GM12865 (cell line): ENCODE measurements at places on chromosomes 12 and 14.

- DNase-seq, result no peak
These were observed 66.7 kb downstream of the NTN4 start for GRCh38 chr12:95723693-95724384.

DNA sequence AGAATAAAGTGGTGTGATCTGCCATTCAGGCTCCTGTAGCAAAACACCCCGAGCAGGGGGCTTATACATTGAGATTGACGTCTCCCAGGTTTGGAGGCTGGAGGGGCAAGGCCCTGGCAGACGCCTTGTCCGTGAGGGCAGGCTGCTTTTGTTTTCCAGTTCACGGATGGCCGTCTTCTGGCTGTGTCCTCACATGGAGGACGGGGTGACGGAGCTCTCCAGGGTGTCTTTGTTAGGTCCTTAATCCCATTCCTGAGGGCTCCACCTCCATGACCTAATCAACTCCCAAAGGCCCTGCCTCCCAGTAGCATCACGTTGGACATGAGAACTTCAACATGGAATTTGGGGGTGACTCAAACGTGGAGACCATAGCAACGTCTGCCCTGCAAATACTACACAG lies 147.7 kb downstream of the KIF26A start:
- no peak for DNase-seq

DNA sequence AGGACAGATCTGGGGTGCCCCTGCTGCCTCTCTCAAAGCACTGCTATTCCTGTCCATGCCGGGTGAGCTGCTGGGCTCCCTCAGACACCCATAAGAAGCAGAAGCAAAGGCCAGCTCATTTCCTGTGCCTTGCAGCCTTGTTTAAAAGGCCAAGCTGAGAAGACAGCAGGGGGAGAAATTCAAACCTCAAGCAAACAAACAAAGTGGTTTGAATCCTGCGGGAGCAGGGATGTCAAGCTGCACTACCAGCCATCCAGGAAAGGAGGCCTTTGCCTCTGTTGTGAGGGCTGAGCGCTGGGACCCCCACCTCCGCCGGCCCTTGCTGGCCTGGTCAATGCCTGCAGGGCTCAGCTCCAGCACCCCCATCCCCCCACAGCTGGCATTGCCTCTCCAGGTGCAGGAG lies 176.5 kb downstream of the PIWIL1 start:
- DNase-seq, result no peak

GRCh38 chr14:23556700-23557440 lies 799 bp downstream of the THTPA start:
- DNase-seq, result peak; percentile 45

DNA sequence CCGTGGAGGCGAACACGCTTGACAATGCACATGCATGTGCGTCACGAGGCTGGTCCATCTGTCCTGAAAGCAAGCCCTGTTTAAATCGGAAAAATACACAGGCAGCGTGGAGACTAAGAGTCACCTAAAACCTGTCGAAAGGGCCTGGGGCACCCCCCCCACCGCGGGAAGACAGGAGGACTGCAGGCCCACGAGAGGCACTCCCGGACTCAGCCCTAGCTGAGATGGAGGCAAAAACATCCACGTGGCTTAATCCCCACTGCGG lies 54.1 kb downstream of the CDC42BPB start:
- DNase-seq, result no peak

DNA sequence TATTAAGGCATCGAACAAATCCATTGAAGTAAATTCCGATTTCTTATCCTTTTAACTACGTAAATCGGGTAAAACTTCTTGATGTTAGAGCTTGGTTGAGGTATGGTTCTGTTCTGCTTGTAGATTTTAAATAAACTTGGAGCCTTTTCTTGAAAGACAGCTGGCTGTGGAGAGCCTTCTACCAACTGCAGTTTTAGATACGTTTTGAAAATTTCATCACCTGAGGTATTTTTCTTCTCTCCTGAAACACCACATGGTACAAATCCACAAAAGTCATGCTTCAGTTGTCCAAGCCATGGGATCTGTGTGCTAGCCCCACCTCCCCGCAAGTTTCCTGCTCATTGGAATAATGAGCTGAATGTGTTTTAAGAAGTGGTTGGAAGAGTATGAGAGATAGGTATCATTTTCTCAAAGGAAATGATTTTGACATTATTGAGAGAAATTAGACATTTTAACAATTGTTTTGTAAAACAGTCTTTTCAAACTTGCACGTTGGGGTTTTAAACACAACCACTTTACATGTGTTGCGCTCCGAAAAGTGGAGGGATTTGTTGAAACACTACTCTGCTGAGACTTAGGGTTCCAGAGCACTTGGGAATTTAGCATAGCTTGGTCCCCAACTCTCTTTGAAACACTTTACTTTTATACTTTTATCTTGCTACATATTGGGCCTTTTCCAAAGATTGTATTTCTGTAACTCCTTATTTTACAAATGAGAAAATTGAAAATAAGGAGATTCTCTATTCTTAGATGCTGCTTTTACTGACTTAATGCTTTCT lies 1.4 kb downstream of the PPM1A start:
- no peak for DNase-seq

DNA sequence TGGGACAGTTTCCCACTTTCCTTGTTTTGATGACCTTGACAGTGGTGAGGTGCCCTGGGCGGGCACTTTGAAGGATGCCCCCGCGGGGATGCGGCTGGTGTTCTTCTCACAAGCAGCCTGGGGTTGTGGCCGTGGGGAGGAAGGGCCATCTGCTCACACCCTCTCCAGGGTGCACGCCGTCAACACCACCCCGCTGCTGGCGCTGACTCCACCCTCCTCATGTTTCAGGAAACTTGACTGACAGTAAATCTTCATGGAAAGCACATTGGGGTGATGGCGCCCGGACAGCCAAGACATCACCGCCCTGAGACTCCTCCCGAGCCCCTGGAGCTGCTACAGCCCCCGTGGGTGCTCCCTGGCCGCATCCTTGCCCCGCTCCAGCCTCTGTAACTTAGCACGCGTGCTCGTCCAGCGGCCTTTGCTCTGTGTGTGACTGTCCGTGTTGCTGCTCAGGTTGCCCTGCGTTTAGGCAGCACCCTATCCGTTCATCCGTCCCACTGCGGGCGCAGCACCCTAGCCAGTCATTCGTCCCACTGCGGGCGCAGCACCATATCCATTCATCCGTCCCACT lies 150.2 kb upstream of the C14orf180 start:
- DNase-seq, result no peak

- DNase-seq, result no peak
These were observed 300 bp upstream of the TTC5 start for GRCh38 chr14:20306079-20306423.

GRCh38 chr14:92914087-92914656 lies 8.8 kb upstream of the CHGA start:
- peak; percentile 48 for DNase-seq
